ENCODE measurements at places on chromosomes 12 and 14.
A peak's percentile ranks its signal among the peaks of the same experiment; 100 is the strongest.

- no peak for DNase-seq
Observed at GRCh38 chr12:5688226-5688625, 256.3 kb downstream of the NTF3 start.

GRCh38 chr12:46282829-46283228 lies 14.0 kb upstream of the SLC38A1 start:
- DNase-seq = no peak

DNA sequence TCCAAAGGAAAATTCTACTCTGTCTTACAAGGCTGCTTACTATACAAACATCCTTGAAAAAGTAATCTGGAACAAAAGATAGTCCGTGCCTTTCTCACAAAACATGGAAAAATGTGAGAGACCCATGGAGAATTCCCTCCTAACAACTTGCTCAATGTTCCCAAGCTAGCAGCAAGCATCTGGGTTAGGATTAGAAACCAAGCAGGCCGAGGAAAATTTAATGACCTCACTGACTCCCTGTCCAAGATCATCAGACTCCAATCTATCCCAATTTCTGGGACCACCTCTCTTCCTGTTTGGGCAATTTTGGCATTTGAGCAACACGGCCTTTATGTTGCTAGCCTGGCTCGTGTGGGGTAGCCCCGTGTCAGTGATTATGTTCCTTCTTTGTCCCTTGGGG lies 18.1 kb upstream of the GSG1 start:
- DNase-seq = no peak

GRCh38 chr12:113844495-113845210 lies 121.5 kb downstream of the RBM19 start:
- no peak for DNase-seq

DNA sequence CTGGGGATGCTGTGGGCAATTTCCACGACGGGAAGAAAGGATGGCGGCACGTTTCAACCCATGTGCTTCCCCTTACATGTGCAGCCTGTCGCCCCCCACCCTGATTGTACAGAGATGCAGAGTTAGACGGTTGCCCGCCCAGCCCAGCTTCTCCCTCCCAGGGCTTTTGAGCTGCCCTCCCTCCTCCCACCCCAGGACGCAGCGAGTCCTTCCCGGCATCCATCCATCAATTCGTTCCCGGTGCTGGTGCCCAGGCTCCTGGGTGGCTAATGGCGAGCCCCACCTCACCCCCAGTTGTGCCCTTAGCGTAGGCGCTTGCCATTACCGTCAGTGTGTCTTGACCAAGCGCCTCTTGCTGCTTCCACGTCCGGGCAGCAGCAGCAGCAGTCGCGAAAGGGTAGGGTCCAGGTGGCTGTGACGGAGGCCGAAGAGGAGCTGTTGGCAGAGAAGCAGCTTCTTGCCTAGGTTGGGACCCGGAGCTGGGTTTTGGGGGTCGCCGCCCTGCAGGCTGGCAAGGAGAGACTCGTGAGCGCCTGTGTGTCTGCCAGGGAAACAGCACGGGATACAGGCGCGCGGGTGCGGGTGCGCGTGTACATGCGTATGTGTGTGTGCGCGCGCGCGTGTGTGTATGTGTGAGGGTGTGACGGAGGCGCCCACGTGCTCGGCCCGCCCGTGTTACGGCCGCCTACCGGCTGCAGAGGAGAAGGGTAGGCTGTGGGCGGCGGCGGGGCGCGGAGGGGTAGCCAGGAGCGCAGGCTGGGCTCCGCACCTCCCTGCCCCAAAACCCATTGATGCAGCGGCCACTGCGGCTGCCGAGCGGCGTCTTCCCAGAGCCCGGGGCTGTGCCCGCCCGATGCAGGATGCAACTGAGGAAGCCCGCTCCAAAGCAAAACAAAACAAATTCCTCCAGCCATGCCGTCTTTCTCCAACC lies at the start of gene SLC6A15:
Gene SLC6A15 (minus strand): TSS at position 602 of the 931 bp plus-strand sequence. CDS start 20,679 bp downstream, outside the sequence.
- DNase-seq = no peak

DNA sequence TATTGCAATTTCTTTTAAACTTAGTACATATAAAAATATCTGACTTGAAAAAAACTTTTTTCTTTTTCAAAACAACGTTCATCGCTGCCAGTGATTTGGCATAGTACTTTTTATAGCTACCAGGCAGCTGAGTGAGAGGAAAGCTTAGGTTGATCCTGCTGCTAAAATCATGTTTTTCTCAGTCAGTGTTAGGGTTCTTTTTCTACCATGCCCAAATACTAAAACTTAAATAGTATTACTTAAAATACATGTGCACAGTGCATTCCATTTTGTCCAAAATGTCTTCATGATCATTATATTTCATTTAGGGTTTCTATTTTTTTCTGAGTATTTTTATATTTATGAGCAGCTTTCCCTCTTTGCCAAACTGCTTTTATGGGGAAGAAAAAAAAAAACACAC lies 123.8 kb downstream of the PDZRN4 start:
- no peak for DNase-seq

DNA sequence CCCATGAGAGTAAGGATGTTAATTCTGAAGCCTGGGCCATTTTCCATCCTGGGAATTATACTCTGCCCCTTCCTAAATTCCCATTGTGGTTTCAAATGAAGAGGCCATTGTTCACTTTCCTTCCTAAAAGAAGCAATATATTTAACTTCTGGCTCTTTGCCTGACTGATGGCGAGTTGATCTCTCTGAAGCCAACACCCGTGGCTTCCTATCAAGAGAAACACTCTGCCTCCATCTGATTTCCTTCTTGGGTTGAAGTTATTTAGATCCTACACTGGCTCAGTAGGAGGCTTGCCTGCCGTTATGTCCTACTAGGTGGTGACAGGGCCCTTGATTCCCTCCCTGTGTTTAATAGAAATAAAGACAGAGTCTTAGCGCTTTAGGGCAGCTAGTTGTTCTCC lies 97.4 kb downstream of the PRKCH start:
- DNase-seq = no peak

- DNase-seq = no peak
Observed at GRCh38 chr14:79580906-79581305, 630.4 kb downstream of the DIO2 start.

DNA sequence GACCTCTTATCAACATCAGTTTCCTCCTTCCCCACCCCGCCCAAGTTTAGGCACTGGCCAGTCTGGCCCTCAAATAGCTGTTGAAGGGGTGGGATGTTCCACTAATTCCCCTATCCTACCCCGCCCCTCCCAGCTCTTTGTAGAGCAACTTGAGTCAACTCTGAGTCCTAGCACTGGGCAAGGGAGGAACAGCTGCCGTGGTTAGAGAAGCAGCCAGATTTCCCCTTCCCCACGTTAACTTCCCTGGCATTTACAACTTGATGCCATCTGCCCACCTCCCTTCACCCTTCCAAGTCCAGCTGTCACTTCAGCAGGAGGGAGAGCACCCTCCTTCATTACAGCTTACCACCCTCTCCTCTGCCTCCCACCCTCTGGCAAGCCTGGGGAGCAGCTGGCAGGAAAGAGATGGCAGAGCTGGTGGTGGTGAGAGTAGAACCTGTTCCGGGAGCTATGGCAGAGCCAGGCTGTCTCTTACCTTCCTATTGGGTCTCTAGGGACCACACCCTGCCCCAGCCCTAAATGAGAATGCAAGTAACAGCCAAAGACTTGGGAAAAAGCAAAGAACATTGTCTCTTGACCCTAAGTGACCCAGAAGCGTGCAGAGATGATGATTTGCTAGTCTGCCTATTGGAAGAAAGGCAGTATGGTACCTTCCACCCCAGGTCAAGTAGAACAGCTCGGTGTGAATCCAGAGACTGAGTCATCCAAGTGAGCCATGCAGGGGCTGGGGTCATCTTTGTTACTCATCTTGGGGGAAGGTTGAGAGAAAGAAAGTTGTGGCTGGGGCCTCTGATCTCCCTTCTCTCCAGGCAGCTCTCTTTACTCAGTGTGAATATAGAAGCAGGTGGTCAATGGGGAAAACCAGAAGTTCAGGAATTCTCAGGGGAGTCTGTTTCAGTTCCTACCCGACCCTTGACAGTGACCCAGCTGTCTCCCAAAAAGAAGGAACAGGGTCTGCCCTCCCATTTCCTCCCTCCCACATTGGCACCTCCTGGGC lies 1.5 kb downstream of the BLOC1S1 start:
- no peak for DNase-seq

DNA sequence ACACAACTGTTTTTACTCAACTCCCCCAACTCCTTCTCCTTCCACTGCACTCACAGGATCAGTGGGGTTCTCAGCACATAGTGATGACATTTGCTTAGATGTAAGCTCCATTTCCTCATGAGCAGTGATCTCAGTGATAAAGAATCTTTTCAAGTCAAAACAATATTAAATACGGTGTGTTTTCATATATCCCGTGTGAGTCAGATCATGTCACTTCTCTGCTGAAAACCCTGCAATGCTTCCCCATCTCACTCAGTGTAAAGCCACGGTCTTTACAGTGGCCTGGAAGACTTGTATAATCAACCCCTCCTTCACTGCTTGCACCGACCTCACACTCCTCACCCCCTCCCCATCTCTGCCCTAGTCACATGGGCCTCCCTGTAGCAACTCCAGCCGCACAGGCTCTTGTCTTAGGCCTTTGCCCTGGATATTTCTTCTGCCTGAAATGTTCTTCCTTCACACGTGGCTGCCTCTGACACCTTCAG lies 149.7 kb upstream of the ARHGAP5 start:
- no peak for DNase-seq

GRCh38 chr12:120470150-120470784 lies 719 bp upstream of the SRSF9 start:
- no peak for DNase-seq

DNA sequence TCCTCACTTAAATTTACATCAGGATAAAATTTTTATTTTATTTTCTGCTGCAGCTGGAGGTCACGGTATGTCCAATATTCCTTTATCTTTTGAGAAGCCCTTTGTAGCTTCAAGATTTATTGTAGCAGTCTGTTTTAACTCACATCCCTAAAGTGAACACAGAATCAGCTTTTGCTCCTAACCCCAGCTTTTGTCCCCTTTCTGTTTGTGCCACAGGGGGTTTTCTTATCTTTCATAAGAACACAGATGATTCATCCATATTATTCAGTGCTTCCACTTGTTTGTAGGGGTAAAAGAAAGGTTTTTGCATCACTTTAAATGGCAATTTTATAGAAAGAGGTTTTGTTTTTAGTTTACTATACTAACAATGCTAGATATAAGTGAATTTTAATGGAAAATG lies 21.8 kb upstream of the PIK3C2G start:
- no peak for DNase-seq

DNA sequence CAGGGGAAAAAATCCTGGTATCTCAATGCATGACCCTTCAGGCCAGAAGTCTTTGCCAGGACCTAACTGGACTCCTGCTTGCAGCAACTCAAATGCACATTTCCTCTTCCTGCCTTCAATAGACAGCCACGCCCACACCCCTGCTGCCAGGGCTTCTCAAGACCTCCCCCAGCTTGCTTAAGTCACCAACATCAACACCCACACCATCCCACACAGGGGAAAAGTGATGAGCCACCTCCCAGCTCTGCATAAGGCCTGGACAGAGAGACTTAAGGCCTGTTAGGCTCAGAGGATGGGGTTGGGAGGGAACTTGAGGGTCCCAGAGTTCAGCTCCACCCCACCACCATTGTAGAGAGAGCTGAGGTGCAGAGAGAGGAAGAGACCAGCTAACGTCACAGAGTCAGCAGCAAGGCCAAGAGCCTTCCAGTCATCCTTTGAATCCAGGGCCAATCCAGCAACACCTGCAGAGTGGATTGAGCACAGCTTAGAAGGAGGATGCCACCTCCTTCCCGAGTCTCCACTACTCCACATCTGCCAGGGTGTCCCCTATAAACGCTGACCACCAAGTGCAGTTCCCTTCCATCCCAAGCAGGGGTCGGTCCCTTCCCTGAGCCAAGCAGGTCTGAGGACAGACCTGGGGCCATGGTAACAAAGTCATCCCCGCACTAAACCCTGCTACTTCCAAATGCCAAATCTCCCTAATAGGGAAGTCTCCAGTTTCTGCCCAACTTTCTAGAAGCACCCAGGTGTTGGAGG lies 50.0 kb downstream of the KDM2B start:
- peak; percentile 78 for DNase-seq

DNA sequence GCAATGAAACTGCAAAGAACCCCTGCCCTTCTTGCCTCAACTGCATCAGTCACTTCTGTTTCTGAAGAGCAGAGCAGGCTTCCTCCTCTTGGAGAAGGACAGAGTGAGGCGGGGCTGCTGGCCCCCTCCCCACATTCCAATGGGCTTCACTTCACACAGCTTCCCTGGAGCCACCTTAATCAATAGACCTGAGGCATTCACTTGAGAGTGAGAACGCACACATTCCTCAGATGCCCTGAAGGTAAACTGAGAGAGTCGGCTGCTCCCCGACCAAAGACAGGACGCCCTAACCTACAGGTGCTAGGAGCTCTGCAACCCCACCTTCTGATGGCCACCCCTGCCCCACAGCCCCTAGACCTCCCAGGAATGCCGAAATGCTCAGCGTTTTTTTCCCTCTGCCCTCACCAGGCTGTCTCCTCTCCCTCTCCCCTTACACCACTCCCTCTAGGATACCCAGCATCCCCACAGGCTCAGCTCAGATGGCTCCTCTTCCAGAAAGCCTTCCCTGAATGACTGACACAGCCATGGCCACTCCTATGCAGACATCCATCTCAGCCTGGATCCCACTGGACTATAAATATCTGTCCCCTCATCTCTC lies 31.1 kb downstream of the SYNE3 start:
- DNase-seq = no peak

GRCh38 chr14:64826845-64827244 lies 52.9 kb downstream of the SPTB start:
- no peak for DNase-seq

- DNase-seq = no peak
Observed at GRCh38 chr12:6896846-6897435, 7.7 kb upstream of the LRRC23 start.

DNA sequence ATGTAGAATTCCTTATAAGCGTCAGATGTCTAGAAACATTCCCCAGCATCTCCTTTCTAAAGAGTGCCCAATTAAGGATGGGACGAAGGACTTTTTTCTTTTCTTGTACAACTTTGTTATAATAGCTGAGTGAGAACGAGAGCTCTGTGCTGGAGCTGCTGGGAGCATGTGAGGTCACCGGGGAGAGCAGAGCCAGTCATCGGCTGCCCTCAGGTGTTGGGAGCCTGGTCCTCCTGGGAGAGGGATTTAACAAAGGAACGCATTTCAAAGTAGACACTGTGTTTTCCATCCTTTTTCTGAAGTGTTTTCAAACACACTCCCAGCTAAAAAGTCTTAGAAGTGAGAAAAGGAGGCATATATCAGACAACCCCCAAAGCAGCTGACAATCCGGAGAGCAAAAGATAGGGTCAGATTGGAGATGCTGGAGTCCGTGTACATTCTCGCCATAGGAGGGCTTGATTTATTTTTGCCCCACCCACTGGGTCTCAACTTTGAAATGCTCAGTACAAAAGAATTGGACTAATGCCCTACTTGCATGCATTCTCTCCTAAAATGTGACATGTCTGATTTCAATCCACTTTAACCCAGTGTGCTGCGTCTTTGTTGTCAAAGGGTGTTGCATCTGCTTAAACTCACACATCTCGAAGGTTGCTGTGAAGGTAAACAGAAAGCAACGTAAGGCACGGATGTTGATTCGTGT lies 50.8 kb upstream of the PIWIL1 start:
- no peak for DNase-seq

- DNase-seq = no peak
Observed at GRCh38 chr12:52245259-52245961, 12.4 kb downstream of the KRT7 start.

GRCh38 chr14:20757965-20758364 lies 10.2 kb upstream of the EDDM3B start:
- DNase-seq = peak; percentile 32

GRCh38 chr12:6124411-6125309 lies at the start of gene VWF:
TSS of gene VWF (minus strand) at chr12:6124670. CDS start at chr12:6123196, 1,474 bp downstream.
- DNase-seq = no peak

Data from CD4-positive, alpha-beta T cell treated with Interleukin-4 for 1 hour (primary cell).